H1 (cell line): ENCODE measurements at places on chromosomes 2 and 18. TPM values are rescaled to one million over a fixed set of nuclear protein-coding genes. Genes with fewer than 3 reads are reported as not detected.

Gene BCL2L11
- total RNA-seq = 17.9 and 22.9 TPM in 2 replicates

Gene SLC25A12
- 9.9 and 10.2 TPM in 2 replicates for total RNA-seq

Gene MAP3K19
- not detected in 2 replicates for total RNA-seq

Gene THSD7B
- 2.2 and 2.9 TPM in 2 replicates for total RNA-seq

Gene EVA1A
- 1.2 and 4.3 TPM in 2 replicates for total RNA-seq

Gene LYG2
- not detected in 2 replicates for total RNA-seq

Gene KCNS3
- total RNA-seq = 20.5 and 22.7 TPM in 2 replicates

DNA sequence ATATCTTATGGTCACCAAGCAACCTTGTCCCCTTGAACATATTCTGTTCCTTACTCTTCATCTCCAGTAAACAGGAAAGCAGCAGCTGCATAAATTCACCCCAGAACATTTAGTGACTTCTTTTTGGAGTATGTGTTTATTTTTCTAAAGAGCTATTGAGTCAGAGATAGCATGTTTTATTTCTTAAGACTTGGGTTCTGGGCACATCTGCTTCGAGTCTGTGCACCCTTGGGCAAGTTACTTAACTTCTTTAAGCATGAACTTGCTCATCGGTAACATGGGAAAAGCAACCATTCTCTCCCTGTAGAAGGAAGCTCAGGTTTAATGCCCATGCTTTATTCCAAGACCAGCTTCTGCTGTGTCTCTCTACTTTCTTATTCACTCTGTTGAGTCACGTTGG, 309.3 kb upstream of the MEX3C start:
- no peaks in the 10 kb centered on the region for H3K36me3 ChIP-seq
- no peaks in the 10 kb centered on the region for H3K4me1 ChIP-seq
- no peaks in the 10 kb centered on the region for H3K27me3 ChIP-seq
- no peak overlapping the region for H3K4me3 ChIP-seq
- no peak overlapping the region for H3K27ac ChIP-seq

- no peaks in the 10 kb centered on the region for H3K36me3 ChIP-seq
- no peaks in the 10 kb centered on the region; the same call in 1 of the 2 replicates for H3K4me1 ChIP-seq
- no peaks in the 10 kb centered on the region for H3K27me3 ChIP-seq
- no peak for DNase-seq
- no peak overlapping the region for H3K27ac ChIP-seq
These were observed 44.8 kb upstream of the MEIS1 start for GRCh38 chr2:66390152-66390551.

DNA sequence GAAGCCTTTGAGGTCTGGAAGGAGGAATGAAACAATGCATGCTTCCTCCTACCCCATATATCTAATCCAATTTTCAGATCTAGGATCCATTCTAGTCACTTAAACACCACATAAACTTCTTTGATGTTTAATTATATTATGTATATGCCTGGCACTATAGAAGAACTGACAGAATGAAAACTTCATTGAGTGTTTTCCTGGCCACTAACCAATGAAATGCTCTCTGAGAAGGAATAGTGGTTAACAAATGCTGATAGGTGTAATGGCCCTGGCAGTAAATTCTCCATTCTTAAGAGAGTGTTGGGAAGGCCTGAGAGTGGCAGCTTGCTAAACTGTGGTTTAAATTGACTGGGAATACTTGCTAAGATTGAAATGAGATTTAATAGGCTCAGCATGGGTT, 710.0 kb downstream of the LRRTM4 start:
- no peak for DNase-seq
- no peak overlapping the region for H3K27ac ChIP-seq
- H3K4me1 ChIP-seq = no peaks in the 10 kb centered on the region
- no peak overlapping the region for H3K4me3 ChIP-seq
- no peaks in the 10 kb centered on the region for H3K27me3 ChIP-seq

DNA sequence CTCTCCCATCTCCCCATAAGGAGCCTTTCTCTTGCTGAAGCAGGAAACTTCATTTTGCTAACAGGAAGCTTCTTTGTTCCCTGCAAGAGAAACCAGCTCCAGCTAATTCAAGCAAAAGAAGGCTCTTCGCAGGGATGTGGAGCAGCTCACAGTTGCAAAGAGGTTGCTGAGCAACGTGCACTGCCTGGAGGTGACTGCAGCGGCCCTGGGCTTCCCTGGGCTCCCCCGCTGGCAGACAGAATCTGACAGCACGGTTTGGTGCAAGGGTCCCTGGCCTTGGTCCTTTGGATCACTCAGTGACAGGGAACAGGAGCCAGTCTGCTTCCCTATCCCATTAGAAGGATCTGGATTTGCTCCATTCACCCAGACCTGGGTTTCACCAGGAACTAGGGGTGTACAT, 25.8 kb downstream of the GPR55 start:
- H3K4me1 ChIP-seq = peaks cover 5% of the 10 kb centered on the region
- H3K36me3 ChIP-seq = no peaks in the 10 kb centered on the region
- no peak for DNase-seq
- no peak overlapping the region for H3K27ac ChIP-seq
- H3K4me3 ChIP-seq = no peak overlapping the region

DNA sequence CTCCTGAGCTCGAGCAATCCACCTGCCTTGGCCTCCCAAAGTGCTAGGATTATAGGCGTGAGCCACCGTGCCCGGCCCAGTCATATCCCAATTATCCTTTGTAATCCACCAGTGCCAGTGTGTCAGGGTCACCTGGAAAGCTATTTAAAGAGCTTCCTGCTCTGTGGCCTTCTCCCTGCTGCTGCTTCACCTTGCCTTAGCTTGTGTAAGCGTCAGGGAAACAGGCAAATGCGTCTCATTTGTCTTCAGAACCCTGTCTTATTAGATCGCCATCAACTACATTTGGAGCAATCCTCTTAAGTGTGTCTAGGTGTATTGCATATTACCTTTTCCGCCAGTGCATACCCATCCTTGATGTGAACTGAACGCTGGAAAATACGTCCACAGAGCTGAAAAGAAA, 10.2 kb downstream of the KIF5C start:
- H3K36me3 ChIP-seq = no peaks in the 10 kb centered on the region
- no peak overlapping the region for H3K27ac ChIP-seq
- no peaks in the 10 kb centered on the region for H3K27me3 ChIP-seq

DNA sequence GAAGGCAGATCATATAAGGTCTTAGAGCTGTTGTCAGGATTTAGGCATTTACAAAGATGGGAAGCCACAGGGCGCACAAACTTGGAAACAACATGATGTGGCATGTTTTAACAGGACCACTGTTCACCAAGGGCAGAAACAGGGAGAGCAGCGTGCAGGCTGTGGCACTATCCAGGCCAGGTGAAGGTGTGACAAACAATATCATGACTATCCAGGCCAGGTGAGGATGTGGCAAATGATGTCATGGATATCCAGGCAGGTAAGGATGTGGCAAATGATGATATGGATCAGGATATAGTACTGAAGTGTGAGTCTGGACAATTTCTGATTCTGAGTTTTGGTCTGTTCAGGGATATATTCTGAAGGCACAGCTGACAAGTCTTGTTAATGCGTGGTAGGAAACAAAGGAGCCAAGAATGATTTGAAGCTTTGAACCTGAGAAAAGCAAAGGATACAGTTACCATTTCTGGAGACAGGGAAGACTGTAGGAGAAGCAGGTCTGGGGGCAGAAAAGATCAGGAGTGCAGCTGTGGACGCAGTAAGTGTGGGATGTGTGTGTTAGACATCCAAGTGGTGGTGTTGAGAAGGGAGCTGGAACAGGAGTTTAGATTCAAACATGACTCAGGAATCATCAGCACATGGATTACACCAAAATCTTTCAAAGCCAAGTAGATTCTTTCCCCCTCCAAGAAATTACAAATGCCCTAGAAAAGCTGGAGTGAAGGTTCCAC, 205.9 kb downstream of the TMEM163 start:
- no peak for DNase-seq
- no peak overlapping the region for H3K27ac ChIP-seq
- no peaks in the 10 kb centered on the region for H3K27me3 ChIP-seq
- H3K36me3 ChIP-seq = no peaks in the 10 kb centered on the region

DNA sequence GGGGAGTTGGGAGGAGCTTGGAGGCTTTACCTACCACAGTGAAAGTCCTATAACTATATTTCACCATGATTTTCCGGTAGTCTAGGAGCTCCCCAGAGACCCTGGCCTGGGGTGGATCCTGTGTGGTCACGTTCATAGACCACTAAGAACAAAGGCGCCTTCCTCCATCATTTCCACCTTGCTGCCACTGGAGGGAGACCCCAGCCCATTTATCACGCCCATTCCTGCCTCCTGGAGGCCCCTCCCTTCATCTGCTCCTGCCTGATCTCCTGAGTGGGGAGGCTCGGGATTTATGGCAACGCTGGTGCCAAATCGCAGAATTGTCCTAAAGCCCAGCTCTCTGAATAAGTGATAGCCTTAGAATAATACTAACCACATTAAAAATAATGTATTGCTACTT, 507.6 kb upstream of the SPHKAP start:
- H3K36me3 ChIP-seq = no peaks in the 10 kb centered on the region
- H3K27me3 ChIP-seq = no peaks in the 10 kb centered on the region
- H3K4me1 ChIP-seq = no peaks in the 10 kb centered on the region
- H3K4me3 ChIP-seq = no peak overlapping the region
- peak; percentile 38 for DNase-seq

DNA sequence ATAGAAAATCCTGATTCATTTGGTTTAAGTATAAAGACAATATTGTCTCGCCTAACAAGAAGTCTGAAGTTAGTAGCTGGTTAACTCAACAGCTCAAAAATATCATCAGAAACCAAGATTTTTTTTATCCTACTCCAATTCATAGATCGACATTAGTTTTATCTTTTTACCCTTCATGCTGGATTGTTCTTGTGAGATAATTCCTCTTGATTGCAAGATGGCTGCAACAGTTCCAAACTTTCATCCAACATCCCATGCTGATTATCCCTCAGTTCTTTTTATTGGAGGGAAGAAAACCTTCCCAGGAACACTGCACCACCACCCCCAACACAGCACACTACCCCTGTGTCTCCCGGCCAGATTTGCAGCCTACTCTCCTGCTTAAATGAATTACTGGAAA, 370.2 kb upstream of the RAB6C start:
- no peaks in the 10 kb centered on the region for H3K4me1 ChIP-seq
- H3K27me3 ChIP-seq = no peaks in the 10 kb centered on the region; the same call in 1 of the 2 replicates
- H3K27ac ChIP-seq = no peak overlapping the region
- no peak for DNase-seq
- no peaks in the 10 kb centered on the region for H3K36me3 ChIP-seq

DNA sequence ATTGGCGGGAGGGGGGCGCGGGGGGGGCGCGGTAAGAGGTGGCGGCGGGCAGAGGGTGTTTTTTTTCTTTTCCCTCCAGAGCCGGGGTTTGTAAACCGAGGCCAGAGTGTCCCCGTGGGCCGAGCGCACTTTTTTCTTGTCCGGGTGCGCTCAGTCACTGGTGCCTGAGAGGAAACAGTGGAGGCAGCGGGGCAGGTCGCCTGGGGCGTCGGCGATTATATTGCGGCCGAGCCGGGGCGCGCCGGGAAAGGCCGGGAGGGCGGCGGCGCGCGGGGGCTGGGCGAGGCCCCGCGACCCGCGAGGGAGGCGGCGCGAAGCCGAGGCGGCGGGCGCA, 275 bp downstream of the HOXD8 start:
- H3K27me3 ChIP-seq = peaks cover 94% of the 10 kb centered on the region
- no peaks in the 10 kb centered on the region for H3K4me1 ChIP-seq
- DNase-seq = peak; percentile 57

- peaks cover 3% of the 10 kb centered on the region; the same call in 1 of the 2 replicates for H3K36me3 ChIP-seq
- H3K4me1 ChIP-seq = peaks cover 3% of the 10 kb centered on the region
- H3K4me3 ChIP-seq = no peak overlapping the region
These were observed 71.3 kb upstream of the TXNDC2 start for GRCh38 chr18:9814431-9814830.

DNA sequence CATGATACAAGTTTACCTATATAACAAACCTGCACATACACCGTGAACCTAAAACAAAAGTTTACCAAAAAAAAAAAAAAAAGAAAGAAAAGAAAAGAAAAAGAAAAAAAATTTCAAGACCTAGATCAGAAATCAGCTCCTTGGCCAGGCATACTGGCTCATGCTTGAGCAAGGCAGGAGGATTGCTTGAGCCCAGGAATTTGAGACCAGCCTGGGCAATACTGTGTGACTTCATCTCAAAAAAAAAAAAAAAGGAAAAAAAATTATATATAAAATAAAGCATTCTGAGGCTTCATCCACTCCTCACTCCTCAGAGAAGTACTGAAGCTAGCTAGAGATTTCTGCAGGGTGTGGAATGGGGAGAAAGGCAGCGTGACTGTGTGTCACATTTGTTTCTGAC, 11.8 kb upstream of the PROC start:
- no peak overlapping the region for H3K27ac ChIP-seq
- no peak overlapping the region for H3K4me3 ChIP-seq
- H3K27me3 ChIP-seq = no peaks in the 10 kb centered on the region
- no peaks in the 10 kb centered on the region for H3K36me3 ChIP-seq
- no peak for DNase-seq

DNA sequence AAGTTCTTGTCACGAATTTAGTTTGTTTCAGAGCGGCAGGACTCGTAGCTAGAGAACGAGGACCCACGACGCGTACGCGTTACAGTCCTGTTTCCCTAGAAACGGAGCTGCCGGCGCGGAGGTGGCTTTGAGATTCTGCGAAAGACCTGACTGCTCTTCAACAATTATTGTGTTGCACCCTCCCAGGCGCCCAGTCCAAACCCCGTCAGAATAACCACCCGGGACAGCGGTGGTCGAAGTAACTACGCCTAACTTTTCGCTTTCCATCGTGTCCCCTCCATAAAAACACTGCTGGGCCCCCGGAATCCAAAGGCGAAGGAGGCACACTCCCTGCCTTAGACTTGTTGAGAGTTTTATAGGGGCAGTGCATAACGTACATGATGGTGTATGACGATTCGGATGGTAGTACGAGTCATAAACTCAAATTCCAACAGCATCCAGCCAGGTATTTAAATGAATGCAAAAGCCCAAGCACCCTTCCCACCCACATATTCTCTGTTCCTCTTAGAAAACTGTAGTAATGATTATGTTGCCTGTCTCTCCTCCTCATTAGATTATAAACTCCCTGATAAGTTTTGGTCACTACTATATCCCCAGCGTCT, 651 bp upstream of the STAM2 start:
- no peaks in the 10 kb centered on the region for H3K36me3 ChIP-seq
- peak overlapping the region; percentile 95 for H3K4me3 ChIP-seq
- H3K4me1 ChIP-seq = no peaks in the 10 kb centered on the region
- H3K27me3 ChIP-seq = 0 out of 2 replicates have a peak, but pooled peaks cover 3% of the 10 kb centered on the region

- H3K36me3 ChIP-seq = no peaks in the 10 kb centered on the region
- DNase-seq = peak; percentile 19
- no peaks in the 10 kb centered on the region for H3K4me1 ChIP-seq
- no peak overlapping the region for H3K4me3 ChIP-seq
These were observed 791.3 kb upstream of the CHAC2 start for GRCh38 chr2:52976143-52976949.

DNA sequence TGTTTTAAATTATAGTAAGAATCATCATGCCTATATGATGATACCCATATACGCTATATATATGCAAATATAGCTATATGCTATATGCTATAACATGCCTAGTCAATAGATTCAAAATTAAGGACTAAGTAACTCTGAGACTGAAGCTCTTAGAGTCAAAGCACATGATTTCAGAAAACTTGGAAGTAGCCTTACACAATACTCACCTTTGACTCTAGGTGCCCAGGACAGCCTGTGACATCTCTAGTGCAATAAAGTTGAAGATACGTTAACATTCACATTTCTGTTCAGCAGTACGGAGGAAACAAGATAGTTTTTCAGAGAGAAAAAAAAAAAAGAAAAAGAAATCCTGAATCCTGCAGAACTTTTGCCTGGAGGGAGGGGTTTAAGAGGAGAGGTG, 149.7 kb upstream of the PIK3C3 start:
- no peak for DNase-seq
- no peak overlapping the region for H3K4me3 ChIP-seq
- H3K4me1 ChIP-seq = no peaks in the 10 kb centered on the region
- no peaks in the 10 kb centered on the region for H3K27me3 ChIP-seq

- DNase-seq = no peak
- no peak overlapping the region for H3K27ac ChIP-seq
- no peak overlapping the region for H3K4me3 ChIP-seq
- no peaks in the 10 kb centered on the region for H3K27me3 ChIP-seq
- H3K36me3 ChIP-seq = no peaks in the 10 kb centered on the region
These were observed 40.1 kb downstream of the RHOB start for GRCh38 chr2:20487030-20487391.
